ENCODE measurements at places on chromosomes 5 and 9. TPM values are rescaled to one million over a fixed set of nuclear protein-coding genes. Genes with fewer than 3 reads are reported as not detected.

DNA sequence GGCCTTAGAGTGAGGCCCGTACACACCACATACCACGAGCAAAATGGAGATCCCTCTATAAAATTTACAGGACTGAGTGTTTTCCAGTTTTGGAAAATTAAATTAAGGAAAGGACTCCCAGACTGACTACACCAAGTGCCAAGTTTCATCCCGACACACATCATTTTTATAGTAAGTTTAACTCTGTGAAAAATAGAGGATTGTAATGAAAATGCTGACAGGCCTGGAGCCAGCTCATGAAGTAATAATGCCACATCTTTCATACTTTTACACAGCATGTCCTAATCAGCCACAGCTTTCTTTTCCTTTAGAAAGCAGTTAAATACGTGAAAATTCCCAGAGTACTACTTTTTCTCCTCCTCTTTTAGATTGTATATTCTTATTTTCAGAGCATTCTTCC is 169.2 kb downstream of the SAXO1 start:
- no peak for DNase-seq

DNA sequence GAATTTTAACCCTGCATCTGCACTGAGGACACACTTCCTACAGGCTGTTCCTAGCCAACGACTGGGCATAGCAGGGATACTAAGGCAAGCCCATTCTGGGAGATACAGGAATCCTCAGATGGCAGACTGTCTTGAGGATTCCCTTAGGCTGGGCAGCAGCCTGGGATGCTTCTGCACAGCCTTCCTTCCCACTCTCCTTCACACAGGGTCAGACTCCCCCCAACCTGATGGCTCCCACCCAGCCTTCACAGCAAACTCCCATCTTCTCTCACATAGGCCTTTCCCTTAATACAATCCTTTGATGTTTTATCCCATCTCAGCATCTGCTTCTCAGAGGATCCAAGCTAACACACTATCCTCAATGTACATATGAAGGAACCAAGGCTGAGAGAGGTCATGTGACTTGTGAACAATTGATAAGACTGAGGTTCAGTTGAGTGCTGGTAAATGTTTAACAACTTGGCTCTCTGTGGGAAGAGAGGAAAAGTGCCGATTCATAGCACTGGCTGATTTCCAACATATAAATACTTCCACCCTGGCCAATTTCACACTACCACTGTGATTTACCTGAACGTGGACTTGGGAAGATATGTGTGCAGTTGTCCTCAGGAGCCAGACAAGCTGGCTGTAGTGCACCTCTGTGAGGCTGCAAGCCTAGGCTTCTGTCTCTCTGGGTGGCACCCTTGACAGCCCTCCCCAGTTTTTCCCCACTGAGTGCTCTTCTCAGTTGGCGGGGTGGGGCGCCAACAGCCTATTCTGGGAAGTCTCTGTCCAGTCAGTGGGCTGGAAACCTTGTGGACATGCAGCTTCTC is 120.2 kb upstream of the TRIM32 start:
- DNase-seq: no peak

DNA sequence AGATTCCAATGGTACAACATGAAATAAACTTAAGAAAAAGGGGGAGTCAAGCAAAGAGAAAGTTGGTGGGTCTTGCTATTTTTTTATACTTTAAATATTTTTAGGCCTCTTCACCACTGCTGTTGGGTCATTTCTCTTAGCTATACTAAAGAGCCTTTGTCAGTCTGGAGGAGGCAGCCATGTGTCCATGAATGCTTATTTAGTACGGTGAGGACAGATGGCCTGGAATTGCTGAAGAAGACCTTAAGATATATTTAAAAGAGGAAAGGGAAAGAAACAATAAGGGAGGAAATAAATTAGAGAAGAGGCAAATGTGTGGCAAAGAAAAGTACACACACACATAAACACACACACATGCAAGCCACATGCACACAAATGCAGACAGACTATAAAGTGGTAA is 560.5 kb upstream of the MEF2C start:
- DNase-seq: no peak

- DNase-seq: no peak
Measured at GRCh38 chr5:59037453-59037852, 454.6 kb downstream of the RAB3C start.

DNA sequence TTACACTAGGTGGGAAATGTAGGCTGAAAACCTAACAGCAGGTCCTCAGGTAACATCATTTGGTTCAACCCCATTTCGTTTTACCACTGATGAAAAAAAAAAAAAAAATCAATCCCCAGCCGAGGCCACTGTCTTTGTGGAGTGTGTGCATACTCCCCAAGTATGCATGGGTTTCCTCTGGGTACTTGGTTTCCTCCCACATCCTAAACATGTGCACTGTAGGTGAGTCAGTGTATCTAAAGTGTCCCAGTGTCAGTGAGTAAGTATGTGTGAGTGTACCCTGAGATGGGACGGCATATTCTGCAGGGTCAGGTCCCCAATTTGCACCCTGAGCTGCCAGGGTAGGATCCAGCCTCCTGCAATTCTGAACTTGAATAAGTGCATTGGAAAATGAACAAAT is 966.5 kb upstream of the DMAC1 start:
- no peak for DNase-seq

RFESD gene
- total RNA-seq: 1.00 TPM

NEUROG1 gene
- total RNA-seq: not detected

Measured in CD8-positive, alpha-beta T cell (primary cell).